HL-60 (cell line): ENCODE measurements at places on chromosomes 7 and 10.

- DNase-seq = no peak
Observed at GRCh38 chr7:101676062-101676598, 47.0 kb upstream of the MYL10 start.

DNA sequence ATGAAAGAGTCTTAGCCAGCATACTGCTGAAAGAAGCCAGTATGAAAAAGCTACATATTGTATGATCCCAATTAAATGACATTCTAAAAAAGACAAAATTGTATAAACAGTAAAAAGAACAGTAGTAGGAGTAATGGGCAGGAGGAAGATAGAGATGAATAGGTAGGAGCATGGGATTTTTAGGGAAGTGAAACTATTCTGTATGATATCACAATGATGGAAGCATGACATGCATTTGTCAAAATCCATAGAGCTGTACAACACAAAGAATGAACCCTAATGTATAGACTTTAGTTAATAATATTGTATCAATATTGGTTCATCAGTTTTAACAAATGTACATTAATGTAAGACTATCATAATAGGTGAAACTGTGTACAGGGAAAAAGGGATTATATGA, 147.9 kb downstream of the IMMP2L start:
- DNase-seq = no peak

- no peak for DNase-seq
Observed at GRCh38 chr7:69966766-69967591, 368.7 kb downstream of the AUTS2 start.

- DNase-seq = no peak
Observed at GRCh38 chr7:117588352-117588794, 108.5 kb downstream of the CFTR start.

- DNase-seq = no peak
Observed at GRCh38 chr10:81472927-81473470, 402.0 kb upstream of the NRG3 start.

- no peak for DNase-seq
Observed at GRCh38 chr7:154884348-154884920, 118.5 kb downstream of the PAXIP1 start.

DNA sequence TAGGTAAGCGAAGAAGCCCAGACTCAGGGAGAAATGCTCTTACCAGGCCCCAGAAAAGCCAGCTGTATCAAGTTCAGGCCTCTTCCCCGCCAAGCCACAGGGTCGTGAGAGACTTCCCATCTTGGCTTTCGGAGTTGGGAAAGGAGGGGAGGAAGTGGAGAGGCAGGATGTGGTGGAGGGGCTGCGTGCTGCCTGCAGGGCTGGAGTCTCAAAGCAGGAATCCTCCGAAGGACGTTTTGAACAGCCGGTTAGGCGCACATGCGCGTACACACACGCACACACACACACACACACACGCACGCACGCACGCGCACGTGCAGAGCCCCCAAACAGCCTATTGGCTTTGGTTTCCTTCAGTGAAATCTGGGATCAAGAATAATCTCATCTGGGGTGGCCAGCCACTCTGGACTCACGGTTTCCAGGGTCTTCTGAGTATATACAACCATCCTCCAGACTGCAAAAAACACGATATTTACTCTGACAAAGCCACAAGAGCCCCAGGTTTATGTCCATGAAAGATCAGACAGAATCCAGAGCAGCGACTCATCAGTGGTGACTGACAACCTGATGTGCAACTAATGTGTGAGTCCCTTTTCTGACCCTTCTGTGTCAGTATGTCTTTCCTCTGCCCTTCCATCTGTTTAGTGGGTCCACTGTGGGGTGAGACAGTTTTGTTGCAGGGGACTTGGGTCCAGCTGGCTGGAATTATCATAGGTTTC, 115.0 kb upstream of the ZNF438 start:
- no peak for DNase-seq

DNA sequence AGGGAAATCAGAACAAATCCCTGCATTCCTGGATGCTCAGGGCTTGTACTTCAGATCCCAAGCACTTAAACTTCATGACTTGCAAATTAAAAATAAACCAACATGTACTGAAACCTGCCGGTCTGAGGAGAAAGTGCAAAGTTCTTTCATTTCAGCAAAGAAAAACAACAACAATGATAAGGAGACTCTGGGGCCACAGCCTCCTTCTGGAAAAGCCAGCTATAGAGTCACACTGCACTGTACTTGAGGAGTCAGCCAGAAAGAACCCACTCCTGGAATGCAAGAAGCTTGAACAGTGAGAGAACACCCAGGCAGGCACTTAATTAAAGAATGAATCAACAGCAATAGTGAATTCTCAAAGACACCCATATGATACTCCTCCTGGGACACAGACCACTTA, 49.7 kb upstream of the TM9SF3 start:
- no peak for DNase-seq

GRCh38 chr10:76184647-76185046, 753.2 kb downstream of the LRMDA start:
- no peak for DNase-seq

DNA sequence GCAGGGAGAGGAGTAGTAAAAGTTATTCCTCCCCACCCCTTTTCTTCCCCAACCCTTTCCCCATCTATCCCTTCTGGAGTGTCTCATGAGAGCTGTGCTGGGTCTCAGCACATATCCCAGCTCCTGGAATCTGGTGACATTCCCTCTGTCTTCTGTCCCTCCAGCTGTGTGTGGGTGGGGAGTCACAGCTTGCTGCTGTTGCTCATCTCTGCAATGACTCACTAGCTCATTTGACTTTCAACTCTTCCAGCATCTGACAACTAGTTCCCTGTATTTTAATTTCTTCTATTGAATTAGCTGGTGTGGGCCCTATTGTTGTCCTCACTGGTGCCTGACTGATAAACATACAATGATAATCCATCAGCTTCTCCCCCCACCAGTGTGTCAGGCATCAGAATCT, 198.9 kb upstream of the AUTS2 start:
- DNase-seq = no peak
